ENCODE measurements at places on chromosomes 4 and X.

- DNase-seq: no peak
Measured at GRCh38 chr4:73421708-73422457, 14.1 kb upstream of the AFP start.

GRCh38 chr4:119632216-119632615 lies 3.6 kb upstream of the PDE5A start:
- no peak for DNase-seq

DNA sequence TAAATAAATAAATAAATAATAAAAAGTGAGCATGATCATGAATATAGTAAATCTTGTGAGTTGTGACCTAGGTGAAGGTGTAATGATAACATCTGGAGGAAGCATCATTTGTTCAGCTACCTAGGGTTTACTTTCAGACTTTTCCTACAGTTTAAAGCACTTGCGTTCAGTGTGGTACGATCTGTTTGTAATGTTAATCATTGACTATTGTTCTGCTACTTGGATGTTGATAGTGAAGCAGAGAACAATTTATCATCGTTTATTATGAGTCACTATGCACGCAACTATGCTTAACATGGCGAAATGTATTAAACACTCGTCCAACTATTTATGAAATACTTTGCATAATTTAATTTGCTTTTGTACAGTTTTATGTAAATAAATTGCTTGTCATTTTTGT lies 426.2 kb downstream of the PCDH7 start:
- DNase-seq: no peak

DNA sequence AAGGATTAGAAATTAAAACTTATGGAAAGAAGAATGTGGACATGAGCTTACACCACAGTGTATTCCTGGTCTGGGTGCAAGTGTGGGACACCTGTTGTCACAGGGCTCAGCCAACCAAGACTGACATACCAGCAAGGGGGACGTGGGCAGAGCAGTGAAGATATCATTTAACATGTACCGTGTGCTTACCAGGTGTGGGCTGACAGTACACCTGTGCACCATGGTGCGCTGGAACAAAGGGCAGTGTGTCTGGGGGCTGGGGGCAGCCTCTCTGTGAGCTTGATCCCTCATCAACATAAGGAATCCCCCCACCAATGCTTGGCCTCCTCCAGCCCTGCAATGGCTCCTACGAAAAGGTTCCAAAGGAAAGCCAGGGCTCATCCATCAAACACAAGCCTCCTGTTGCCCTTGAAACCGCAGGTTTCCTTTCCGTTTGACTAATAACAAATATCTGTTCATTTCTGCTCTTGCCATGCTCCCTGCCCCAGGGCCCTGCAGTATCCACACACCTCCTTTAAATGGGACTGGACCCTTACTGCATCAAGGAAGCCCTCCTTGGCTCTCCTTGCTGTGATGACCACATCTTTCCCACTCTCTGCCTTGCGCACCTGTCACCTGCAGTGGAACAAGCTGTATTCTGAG lies 16.7 kb downstream of the EVC2 start:
- DNase-seq: no peak

DNA sequence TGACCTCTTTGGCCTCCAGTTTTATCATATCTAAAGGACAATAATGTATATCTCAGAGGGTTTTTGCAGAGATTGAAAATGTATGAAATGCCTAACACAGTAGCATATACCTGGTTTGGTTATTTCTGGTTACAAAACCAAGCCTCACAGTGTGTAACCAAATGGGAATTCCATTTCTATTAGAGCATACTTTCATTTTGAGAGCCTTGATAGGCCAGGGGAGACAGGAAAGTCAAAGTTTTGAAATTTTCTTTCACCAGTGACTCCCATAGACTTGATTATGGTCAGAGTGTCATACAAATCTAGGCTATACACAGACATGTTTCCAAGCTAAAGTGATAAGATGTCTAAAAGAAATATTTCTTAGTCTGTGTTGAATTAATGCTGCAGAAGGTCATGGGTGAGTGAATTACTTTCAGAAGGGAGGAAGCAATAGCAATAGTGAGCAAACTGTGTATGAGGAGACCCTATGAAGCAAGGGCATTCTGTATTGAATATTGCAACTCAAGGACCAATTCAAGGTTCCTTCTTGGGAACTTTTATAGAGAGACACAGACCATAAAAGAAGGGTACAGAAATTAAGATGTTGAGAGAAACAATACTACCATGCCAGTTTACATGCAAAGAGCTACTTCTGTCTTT lies 151.1 kb downstream of the PDE5A start:
- DNase-seq: no peak

Measured in T-helper 9 cell (primary cell).